ENCODE measurements at places on chromosomes 16 and 17.

DNA sequence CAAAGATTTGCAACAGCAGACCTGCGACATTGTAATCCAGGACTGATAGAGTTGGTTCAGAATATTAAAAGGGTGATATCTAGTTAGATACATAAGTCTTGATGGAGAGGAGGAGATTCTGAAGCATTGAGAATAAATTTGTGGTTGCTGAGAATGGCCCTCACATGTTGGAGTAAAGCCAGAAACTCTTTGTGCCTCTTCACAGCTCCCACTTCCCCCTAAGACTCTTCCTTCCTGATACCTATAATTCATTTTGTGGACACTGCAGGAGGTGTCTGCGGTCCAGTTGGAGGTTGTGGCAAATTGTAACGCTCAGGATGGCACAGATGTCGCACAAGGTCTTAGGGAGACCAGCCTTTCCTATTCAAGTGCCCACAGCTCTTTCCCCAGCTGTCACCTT, 17.5 kb downstream of the WWOX start:
- DNase-seq, result no peak

DNA sequence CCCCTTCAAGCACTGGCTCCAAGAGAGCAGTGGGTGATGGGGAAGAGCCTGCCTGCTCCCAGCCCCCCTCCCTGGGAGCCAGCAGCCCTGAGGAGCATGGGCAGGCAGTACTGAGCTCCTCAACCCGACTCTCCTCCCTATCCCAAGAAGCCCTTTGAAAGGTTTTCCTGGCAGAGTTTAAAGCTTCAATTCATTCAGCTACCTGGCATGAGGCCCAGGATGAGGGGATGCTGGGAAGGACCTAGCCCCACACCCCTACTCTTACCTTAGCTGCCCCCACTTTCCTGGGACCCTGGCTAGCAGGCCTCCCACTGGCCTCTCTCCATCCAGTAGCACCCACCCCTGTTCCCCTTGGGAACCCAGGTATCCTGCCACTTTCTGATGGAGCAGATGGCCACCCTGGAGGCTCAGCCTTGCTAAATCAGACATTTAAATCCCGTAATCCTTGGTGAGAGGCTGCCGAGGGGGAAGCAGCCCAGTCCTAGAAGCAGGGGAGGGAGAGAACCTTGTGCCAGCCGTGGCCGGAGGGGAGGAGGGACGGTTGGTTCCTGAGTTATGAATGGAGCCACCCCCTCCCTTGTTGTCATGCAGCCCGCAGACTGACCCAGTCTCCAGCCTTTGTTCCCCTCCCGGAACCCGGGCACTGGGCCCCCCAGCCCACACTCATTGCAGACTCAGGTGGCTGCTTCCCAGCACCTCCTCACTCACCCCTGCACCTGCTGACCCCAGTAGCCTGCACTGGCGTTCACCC, 17.1 kb downstream of the ATP1B2 start:
- peak; percentile 22 for DNase-seq

- no peak for DNase-seq
Observed at GRCh38 chr17:45888392-45888791, 6.0 kb upstream of the MAPT start.

- DNase-seq, result no peak
Observed at GRCh38 chr17:50993544-50993943, 127.1 kb downstream of the SPAG9 start.

DNA sequence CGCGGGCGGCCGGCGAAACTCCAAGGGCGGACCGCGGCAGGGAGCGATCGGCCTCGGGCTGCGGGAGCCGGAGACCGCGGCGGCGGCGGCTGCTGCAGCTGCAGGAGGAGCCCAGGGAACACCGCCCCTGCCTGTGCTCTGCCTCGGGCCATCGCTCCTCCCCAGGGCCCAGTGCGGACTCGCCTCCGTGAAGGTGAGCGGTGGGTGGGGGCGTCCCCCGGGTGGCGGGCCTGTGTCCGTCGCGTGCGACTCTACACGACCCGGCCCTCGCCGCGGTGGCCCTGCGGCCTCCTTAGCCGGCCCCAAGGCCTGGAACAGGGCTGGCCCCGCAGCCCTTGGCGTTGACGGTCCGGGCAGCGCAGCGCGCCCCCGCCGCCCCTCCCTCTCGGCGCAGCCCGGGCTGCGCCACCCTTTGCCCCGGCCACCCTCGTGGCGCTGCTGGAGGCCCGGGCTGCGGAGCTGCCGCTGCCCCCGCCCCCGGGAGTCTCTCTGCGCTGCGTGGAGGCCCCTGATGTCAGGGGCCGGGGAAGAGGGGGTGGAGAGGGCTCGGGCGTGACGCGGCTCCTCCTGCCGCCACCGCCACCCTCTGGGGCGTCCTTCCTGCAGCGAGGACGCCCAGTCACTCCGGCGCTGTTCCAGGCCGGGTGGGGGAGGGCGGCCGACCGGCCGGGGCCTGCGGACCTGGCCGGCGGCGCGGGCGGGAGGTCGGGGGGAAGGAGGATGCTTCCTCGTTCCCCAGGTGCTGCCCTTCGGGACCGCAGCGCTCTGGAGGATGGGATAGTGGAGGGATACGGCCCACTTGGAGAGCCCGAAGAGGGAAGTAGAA, 485 bp downstream of the DYNLL2 start:
- peak; percentile 48 for DNase-seq

DNA sequence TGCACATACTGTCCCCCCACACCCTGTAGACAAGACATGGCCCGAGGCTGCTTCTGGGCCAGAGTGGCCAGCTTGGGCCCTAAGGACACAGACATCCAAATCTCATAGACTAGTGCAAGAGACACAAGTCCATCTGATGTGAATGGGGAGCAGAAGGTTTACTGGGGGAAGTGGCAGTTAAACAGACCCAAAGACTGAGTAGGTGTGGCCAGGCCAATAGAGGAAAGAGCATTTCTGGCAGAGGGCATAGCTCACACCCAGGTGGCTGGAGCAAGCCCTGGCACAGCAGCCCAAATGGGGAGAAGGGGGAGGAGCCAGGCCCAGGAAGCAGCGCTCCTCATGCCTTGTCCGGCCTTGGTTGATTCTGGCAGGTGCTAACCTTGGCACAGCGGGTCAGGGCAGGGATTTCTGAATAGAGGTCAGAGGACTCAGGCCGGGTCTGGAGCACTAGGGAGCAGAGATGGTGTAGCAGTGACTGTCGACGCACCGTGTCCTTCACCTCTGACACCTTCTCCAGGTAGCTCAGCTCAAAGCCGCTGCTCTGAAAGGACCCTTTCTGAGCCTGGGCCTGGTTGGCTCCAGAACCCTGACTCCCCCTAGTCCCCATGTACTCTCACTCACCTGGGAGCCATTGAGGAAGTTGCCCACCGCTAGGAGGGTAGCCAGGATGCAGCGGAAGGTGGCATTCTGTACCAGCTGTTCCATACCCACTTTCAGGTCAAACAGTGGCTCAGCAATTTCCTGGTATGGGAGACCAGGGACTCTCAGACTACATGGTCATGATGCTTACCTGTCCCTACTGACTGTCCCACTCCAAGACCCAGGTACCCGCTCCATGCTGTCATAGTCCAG, 4.1 kb downstream of the TMEM208 start:
- no peak for DNase-seq

DNA sequence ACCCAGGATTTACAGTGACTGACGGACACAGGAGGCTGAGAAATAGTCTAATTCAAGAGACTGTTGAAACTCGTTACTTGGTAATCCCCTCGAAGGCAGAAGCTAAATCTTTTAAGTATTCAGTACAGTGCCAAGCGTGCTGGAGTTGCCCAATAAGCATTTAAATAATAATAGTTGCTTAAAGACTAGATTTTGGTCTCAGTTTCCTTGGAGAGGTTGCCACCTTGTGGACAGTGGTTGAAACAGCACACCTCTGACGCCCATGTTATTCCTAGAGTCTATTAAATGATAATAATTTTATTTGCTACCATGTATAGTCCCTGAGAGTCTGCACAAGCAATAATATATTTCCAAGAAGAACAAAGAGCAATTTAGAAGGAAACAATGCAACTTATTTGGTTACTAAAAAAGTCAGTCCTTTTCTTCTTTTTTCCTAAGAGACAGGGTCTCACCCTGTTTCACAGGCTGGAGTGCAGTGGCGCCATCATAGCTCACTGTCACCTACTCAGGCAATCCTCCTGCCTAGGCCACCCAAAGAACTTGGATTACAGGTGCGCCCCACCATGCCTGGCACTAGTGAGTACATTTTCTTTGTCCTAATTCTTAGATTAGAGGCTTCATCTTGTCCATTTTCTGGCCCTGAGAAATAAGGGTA, 138.0 kb upstream of the NUDT7 start:
- DNase-seq, result peak; percentile 50

DNA sequence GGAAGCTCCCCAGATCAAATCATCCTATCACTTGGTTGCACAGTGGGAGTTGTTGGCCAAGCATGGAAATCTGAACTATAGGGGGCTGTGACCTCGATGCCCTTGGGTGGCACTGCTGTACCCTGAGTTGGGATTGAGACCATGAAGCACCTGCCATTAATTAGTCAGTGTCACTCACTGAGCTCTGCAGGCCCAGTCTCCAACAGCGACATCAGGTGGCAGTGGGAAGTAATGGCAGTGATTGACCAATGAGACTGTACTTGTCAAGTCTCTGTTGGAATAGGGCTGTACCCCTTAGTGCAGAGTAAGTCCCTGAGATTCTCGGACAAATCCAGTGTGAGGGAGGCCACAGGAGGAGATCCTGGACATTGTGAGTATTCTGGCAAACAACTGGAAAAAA, 118.0 kb upstream of the RPL38 start:
- no peak for DNase-seq

- no peak for DNase-seq
Observed at GRCh38 chr16:85419503-85420408, 193.4 kb upstream of the GSE1 start.

GRCh38 chr17:32523017-32523680, 36.4 kb downstream of the CDK5R1 start:
- DNase-seq, result no peak

GRCh38 chr16:52405441-52405840, 141.5 kb downstream of the TOX3 start:
- DNase-seq, result peak; percentile 41

DNA sequence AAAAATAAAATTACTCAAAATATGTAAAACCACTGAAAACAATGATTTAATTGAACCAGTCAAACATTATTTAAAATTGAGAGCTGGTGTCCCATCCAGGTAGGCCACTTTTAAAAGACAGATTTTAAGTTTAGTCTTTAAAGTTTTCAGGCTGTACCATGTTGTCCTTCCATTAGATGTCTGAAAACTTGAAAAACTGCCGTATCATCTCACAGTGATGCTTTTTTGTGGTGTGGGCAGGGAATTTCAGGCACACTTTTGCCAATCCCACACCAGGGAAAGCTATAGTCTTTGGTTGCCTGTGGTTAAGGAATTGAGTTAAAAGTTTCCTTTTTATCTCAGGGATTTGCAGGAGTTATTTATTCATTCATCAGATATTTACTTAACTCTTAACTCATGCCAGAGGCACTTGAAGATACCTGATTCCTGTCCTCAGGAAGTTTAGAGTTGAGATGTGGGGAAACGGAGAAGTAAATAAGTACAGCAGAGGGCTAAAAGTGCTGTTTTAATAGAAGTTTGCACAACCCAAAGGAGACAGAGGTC, 3.2 kb downstream of the SNTB2 start:
- no peak for DNase-seq

GRCh38 chr16:4825196-4825595, 21.9 kb downstream of the GLYR1 start:
- no peak for DNase-seq

DNA sequence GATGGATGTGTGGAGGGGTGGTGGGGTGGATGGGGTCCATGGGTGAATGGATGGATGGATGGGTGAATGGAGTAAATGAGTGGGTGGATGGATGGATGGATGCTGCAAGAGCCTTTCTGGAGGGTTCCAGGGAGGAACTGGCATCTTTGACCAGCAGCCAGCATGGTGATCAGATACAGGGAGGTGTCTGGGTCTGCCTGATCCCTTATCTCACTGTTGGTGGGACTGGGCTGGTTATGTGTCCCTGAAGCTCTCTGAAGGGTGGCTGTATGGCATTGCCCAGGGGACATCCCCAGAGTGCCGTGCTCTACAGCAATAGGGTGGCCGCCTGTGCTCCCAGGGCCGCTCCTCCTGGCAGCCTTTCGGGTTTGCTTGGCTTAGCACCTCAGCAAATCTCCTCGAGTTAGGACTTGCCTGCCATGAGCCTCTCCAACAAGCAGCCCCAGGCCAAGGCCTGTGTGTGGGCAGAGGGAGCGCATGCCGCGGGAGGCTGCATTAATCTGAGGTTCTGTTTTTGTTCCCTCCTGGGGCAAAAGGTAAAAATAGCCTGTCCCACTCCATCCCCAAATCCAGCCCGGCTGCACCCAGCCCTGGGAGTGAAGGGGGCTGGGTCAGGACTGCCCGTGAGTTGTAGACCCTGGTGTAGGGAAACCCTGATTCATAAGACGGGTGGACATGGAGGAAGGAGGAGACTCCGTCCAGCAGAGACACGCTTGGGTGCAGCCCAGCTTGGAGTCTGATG, 165.4 kb downstream of the SEC14L1 start:
- no peak for DNase-seq

- DNase-seq, result no peak
Observed at GRCh38 chr16:48203974-48204824, 39.9 kb upstream of the LONP2 start.

GRCh38 chr16:16158741-16159374, 64.4 kb downstream of the ABCC6 start:
- DNase-seq, result no peak

- no peak for DNase-seq
Observed at GRCh38 chr17:77054936-77055335, 85.8 kb upstream of the SEC14L1 start.

- DNase-seq, result no peak
Observed at GRCh38 chr17:19003543-19004420, 782 bp downstream of the FAM83G start.

DNA sequence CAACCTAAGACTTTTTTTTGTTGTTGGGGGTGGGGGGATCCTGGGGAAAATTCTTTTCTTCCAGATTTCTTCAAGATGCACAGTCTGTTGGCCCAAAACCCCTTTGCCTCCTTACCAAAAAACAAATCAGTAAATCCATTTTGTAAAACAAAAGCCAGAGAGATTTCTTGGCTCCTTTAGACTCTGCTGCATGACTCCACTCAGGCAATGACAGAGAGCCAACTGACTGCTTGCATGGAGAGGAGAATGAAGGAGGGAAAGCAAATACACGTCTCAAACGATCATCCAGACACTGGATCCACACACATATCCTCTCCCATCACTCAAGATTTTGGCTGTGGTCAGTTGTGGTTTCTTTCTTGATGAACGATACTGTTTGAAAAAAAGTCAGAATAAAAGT, 13.8 kb downstream of the COPRS start:
- no peak for DNase-seq

DNA sequence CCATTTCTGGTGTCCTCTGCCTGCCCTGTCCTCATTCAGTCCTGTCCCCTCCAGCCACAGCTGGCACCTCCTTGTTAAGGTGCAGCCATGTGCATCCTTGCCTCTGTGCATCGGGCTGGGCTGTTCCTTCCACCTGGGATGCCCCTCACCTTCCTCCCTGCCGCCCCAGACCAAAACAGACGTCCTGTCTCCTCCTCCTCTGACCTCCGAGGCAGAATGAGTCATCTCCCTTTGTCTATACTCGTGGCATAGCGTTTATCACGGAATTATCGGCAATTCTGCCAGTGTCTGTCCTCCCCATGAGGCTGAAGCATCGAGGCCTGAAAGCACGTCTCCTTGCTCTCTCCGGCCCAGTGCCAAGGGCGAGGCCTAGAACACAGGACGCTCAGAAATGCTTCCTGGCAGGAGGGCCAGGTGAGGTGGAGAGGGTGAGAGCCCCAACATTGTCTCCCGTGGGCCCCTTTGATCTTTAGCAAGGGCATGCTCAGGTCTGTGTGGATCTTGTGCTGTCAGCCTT, 4.6 kb downstream of the RAI1 start:
- peak; percentile 50 for DNase-seq
